ENCODE measurements at places on chromosomes 13 and 19.
A peak's percentile ranks its signal among the peaks of the same experiment; 100 is the strongest.

GRCh38 chr19:9913237-9914000 is 22.9 kb downstream of the OLFM2 start:
- no peak for DNase-seq

DNA sequence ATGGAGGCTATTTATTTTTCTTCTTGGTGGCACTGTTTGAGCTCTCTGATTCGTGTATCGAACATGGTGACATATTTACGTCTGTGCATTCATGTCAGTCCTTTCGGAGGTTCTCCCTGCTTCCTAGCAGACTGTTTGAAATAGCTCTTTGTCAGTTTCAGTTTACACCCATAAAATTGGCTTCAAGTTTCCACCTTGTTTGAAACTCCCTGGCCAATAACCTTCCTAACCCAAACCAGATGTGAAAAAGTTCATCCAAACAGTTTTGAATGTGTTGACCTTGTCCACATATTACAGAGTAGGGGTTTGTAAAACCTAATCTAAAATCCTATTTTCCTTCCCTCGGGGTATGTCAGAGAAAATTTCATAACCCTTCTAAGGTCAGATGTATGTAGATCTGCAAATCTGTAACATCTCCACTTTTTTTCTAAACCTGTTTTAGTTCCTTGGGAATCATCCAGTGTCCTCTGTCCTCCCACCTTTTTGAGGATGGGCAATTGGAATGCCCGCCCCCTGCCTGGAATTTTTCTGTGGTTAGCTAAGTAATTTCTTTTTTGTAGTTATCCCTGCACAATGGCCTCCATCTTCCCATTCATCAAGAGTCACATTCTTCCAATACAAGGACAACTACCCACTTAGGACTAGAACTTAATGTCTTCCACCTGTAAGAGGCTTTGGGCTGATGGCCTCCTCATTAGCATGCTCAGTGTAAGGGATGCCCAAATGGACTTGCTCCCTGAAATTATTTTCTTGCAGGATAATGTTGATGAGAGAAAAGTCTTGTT is 499.8 kb downstream of the GPC6 start:
- DNase-seq, result no peak

DNA sequence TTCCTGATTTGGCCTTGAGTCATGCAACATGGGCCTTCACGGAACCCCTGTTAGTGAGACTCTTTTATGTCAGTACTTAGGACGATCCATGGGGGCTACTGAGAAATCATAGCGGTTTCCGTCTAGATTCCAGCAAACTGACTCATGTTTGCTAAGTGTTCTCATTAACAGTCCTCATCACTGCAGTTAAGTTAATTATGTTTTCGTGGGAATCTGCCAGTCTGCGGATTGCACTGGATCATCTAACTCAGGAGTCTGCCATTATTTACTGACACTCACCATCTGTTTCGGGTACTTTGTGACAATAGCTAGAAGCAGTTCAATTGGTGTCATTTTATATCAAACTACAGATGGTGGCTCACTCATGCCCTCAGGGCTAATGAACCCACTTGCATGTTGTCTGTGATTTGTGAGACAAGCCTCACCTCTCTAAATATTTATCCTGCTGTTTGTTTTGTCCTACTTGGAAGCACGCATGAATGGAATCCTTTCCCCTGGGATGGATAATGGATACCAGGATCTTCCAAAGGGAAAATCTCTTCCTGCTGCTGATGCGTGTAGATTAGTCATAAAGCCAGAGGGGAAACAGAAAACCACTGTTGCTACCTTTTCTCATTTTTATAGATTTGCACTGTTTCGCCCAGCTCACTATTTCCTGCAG is 61.8 kb downstream of the RAB20 start:
- DNase-seq, result no peak

- DNase-seq, result no peak
Observed at GRCh38 chr19:1295169-1296012, 9.7 kb downstream of the EFNA2 start.

DNA sequence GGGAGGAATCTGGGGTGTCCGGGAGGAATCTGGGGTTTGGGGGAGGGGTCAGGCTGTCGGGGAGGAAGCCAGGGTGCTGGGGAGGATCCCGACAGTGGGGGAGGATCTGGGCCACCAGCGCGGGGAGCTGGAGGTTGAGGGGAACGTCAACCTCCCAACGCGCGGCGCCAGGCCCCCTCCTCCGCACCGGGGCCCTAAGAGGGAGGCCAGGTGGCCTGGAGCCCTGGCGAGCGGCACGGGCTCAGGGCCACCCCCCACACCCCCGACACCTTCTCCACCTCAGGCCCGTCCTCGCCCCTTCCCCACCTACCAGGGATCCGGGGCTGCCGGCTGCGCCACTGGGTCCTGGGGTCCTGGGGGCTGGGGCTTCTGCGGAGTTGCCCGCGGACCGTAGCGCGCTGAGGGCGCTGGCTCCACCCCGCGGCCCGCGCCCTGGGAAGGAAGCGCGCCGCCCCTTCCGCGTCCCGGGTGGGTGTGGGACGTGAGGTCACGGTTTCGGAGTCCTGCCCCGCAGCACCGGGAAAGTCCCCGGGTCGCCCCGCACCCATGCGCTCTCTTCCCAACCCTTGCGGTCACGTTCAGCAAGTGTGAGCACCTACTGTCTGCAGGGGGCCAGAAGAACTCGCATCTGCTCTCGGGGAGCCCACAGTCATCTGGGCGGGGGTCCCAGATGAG is at the start of gene TICAM1:
Gene TICAM1 (minus strand): TSS at position 409 of the 675 bp plus-strand sequence. CDS start 13,335 bp downstream, outside the sequence.
- peak; percentile 34 for DNase-seq

Measured in left kidney (tissue), 8 donors.